ENCODE measurements at places on chromosomes 1 and 21.

GRCh38 chr1:12057382-12057781 is 5.7 kb upstream of the TNFRSF8 start:
- no peak for DNase-seq
- peaks cover 9% of the 10 kb centered on the region for H3K27me3 ChIP-seq
- no peak overlapping the region for H3K4me3 ChIP-seq
- H3K36me3 ChIP-seq = no peaks in the 10 kb centered on the region
- H3K27ac ChIP-seq = no peak overlapping the region

- H3K4me1 ChIP-seq = peaks cover 42% of the 10 kb centered on the region
- H3K36me3 ChIP-seq = peaks cover 2% of the 10 kb centered on the region
- H3K27ac ChIP-seq = peak overlapping the region; percentile 88
- no peaks in the 10 kb centered on the region for H3K27me3 ChIP-seq
These were observed 1.6 kb downstream of the LMO4 start for GRCh38 chr1:87330057-87330884.

DNA sequence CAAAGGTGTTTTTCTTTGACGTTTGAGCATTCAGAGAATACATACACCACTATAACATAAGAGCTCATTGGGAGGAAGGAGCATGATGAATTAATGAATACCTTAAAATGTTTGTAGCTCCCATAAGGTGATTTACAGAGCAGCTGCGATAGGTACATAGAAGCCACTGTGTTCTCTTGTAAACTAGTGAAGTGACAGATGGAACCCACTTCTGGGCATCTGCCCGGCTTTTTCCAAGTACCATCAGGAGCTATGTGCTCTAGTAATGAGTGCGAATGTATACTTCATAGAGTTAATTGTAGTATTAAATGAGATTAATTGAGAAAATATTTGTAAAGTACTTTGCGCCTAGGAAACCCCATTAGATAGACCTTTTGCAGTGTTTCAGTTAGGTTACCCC is 48.4 kb downstream of the HENMT1 start:
- H3K27me3 ChIP-seq = no peaks in the 10 kb centered on the region
- peaks cover 20% of the 10 kb centered on the region for H3K36me3 ChIP-seq
- H3K4me3 ChIP-seq = no peak overlapping the region
- peaks cover 3% of the 10 kb centered on the region for H3K4me1 ChIP-seq
- DNase-seq = no peak
- no peak overlapping the region for H3K27ac ChIP-seq

- H3K36me3 ChIP-seq = peaks cover 3% of the 10 kb centered on the region
- no peak for DNase-seq
- peak overlapping the region; percentile 97 for H3K27ac ChIP-seq
- peak overlapping the region; percentile 89 for H3K4me3 ChIP-seq
- H3K4me1 ChIP-seq = peaks cover 32% of the 10 kb centered on the region
These were observed 405 bp upstream of the RAB29 start for GRCh38 chr1:205775717-205776056.

DNA sequence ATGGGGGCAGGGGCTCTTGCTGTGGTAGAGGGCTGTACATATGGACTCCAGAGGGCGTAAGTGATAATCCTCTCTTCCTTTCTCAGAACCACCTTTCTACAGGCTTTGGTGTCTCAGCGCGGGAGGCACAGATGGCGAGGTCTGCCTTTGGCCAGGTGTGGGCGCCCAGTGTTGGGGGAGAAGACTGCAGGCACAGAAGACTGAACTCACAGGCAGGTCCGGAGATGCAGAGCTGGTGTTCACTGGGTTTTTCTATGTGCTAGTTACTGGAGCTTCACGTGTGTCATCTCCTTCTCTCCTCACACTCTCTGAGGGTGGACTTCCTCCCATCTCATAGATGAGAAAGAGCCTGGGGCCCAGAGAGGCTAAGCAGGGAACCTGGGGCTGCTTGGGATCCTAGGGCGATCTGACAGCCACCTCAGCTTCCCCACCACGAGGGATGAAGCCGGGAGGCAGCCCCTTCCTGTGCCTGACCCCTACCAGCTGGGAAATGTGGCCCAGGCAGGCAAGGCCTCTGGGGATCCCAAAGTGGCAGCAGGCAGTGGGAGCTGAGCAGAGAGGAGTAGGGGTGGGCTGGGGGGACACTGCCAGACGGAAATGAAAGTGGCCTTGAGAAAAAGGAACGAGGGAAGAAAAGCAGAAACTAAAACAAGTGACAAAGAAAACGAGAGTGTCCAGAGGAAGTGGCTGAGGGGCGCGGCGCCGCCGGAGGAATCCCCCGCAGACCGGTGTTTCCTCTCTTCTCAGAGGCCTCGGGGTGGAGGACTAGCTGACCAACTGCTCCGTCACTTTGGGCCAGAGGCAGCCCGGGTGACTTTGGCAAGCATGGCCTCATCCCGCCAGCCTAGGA is 191.6 kb downstream of the HIVEP3 start:
- DNase-seq = peak; percentile 60
- H3K27me3 ChIP-seq = no peaks in the 10 kb centered on the region
- H3K4me1 ChIP-seq = peaks cover 48% of the 10 kb centered on the region
- H3K4me3 ChIP-seq = peak overlapping the region; percentile 71
- peak overlapping the region; percentile 88 for H3K27ac ChIP-seq
- no peaks in the 10 kb centered on the region for H3K36me3 ChIP-seq

- H3K4me3 ChIP-seq = no peak overlapping the region
- peaks cover 2% of the 10 kb centered on the region for H3K4me1 ChIP-seq
- H3K27me3 ChIP-seq = peaks cover 2% of the 10 kb centered on the region
- DNase-seq = no peak
- H3K36me3 ChIP-seq = no peaks in the 10 kb centered on the region
These were observed 53.8 kb upstream of the MROH9 start for GRCh38 chr1:170881268-170882265.

GRCh38 chr1:149879556-149879955 is 19.8 kb upstream of the BOLA1 start:
- no peaks in the 10 kb centered on the region for H3K36me3 ChIP-seq
- H3K27ac ChIP-seq = no peak overlapping the region
- no peak for DNase-seq
- peaks cover 4% of the 10 kb centered on the region for H3K4me1 ChIP-seq

Data from memory B cell (primary cell).